ENCODE measurements at places on chromosomes 11 and 22. TPM values are rescaled to one million over a fixed set of nuclear protein-coding genes. Genes with fewer than 3 reads are reported as not detected.
A peak's percentile ranks its signal among the peaks of the same experiment; 100 is the strongest.

The PICK1 gene
- total RNA-seq: 21.3 TPM

DNA sequence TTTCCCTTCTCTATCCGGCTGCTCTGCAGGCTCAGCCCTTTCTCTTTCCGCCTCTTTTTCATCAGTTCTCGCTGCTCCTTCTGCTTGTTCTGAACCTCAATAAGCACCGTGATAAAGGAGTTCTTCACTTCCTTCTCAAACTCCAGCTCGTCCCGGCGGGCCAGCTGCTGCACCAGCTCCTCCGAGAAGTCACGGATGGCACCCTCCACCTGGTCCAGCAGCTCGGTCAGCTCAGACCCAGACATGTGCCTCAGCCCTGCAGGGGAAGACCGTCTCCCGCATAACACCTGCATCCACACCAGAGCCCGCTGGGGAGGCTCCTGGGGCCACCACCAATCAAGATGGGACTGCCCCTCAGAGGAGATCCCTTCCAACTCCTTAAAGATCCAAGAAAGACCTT, 40.2 kb downstream of the FEZ1 start:
- no peak overlapping the region for H3K27ac ChIP-seq
- peaks cover 5% of the 10 kb centered on the region for H3K4me1 ChIP-seq
- DNase-seq: no peak

The CCDC15 gene
- 2.8 TPM for total RNA-seq

- H3K27me3 ChIP-seq: no peaks in the 10 kb centered on the region
- DNase-seq: no peak
- no peaks in the 10 kb centered on the region for H3K36me3 ChIP-seq
- no peaks in the 10 kb centered on the region for H3K4me1 ChIP-seq
- H3K4me3 ChIP-seq: no peak overlapping the region
- no peak overlapping the region for H3K27ac ChIP-seq
These were observed 2.3 kb downstream of the PRR33 start for GRCh38 chr11:1889224-1889930.

The GAS2L1 gene
- 68.8 TPM for total RNA-seq

The KRTAP5-7 gene
- total RNA-seq: not detected

The ARHGAP20 gene
- total RNA-seq: 0.05 TPM

GRCh38 chr11:78886616-78887015, 312.0 kb upstream of the NARS2 start:
- H3K27ac ChIP-seq: no peak overlapping the region
- no peaks in the 10 kb centered on the region for H3K4me1 ChIP-seq
- H3K27me3 ChIP-seq: peaks cover 3% of the 10 kb centered on the region
- H3K36me3 ChIP-seq: no peaks in the 10 kb centered on the region
- H3K4me3 ChIP-seq: no peak overlapping the region

The DDIAS gene
- 22.9 TPM for total RNA-seq

DNA sequence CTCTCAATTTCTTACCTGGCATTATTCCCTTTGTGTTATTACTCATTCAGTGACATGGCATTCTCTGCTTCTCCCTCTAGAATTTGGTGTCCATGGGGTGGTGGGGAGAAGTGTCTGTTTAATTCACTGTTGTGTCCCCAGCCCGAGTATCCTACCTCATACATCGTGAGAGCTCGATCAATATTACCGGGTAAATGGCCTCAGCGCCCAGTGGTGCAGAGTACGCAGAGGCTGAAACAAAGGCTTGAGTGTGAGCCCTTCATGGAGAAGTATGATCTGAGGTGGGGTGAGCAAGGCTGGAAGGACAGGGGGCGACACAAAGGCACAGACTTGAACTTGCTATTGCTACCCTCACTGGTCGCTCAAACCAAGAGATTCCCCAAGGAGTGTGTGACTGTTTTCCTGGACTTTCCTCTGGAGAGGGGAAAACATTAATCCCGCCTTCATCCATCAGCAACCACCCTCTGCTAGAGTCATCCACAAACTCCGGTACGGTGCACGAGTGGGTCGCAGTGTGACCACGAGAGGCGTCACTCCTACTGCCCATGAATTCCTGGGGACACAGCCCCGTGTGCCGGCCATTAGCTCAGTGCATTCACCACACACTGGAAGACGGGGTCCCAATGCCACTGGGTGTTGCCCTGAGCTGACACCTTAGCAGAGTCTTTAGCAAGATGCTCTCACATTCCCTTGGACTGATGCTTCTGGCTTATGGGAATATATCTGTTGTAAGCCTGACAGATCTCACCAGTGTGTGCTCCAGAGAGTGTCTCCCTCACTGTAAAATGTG, 35.0 kb upstream of the CCND1 start:
- no peak overlapping the region for H3K4me3 ChIP-seq
- peaks cover 4% of the 10 kb centered on the region for H3K27me3 ChIP-seq
- H3K27ac ChIP-seq: no peak overlapping the region
- H3K4me1 ChIP-seq: no peaks in the 10 kb centered on the region
- H3K36me3 ChIP-seq: no peaks in the 10 kb centered on the region
- no peak for DNase-seq

DNA sequence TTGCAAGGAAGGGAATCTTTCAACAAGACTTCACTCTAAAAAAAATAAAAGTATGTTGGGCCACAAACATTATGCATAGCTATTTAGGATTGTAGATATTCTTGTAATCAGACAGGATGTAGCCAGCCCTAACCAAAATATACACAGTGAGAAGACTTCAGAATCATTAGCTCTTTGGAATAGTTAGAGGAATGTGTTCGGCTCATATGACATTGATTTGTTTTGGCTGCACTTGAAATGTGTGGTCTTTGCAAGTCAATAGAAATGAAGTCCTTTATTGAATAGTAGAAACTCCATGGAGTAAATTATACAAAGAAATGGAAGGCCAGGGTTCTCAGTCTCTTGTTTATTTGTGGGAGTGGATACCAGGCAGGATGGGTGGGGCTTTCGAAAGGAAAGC, 692.1 kb downstream of the NTM start:
- no peak overlapping the region for H3K4me3 ChIP-seq
- H3K4me1 ChIP-seq: no peaks in the 10 kb centered on the region
- H3K27ac ChIP-seq: no peak overlapping the region
- no peak for DNase-seq
- no peaks in the 10 kb centered on the region for H3K27me3 ChIP-seq

The KCTD14 gene
- total RNA-seq: 19.3 TPM

- DNase-seq: no peak
- no peaks in the 10 kb centered on the region for H3K4me1 ChIP-seq
- H3K27ac ChIP-seq: no peak overlapping the region
- H3K36me3 ChIP-seq: no peaks in the 10 kb centered on the region
- H3K27me3 ChIP-seq: no peaks in the 10 kb centered on the region
- H3K4me3 ChIP-seq: no peak overlapping the region
These were observed 451.3 kb upstream of the B3GAT1 start for GRCh38 chr11:134863294-134863693.

- H3K4me3 ChIP-seq: no peak overlapping the region
- no peak for DNase-seq
- no peaks in the 10 kb centered on the region for H3K36me3 ChIP-seq
- H3K4me1 ChIP-seq: no peaks in the 10 kb centered on the region
- H3K27ac ChIP-seq: no peak overlapping the region
These were observed 22.1 kb downstream of the HEPHL1 start for GRCh38 chr11:94043241-94043640.

DNA sequence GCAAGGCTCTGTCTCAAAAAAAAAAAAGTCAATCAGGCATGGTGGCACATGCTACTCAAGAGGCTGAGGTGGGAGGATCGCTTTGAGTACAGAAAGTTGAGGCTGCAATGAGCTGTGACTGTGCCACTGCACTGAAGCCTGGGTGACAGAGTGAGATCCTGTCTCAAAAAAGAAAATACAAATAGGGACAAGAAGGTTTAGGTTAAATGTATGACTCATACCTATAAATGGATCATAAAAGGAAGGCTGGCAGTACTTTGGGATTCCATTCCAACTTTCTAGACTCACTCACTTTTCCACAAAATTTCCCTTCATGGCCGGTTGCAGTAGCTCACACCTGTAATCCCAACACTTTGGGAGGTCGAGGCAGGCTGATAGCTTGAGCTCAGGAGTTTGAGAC, 25.6 kb upstream of the OSBP start:
- H3K4me3 ChIP-seq: no peak overlapping the region
- H3K4me1 ChIP-seq: no peaks in the 10 kb centered on the region
- no peaks in the 10 kb centered on the region for H3K27me3 ChIP-seq
- no peak overlapping the region for H3K27ac ChIP-seq
- H3K36me3 ChIP-seq: peaks cover 57% of the 10 kb centered on the region

- H3K4me1 ChIP-seq: peaks cover 28% of the 10 kb centered on the region
- H3K4me3 ChIP-seq: no peak overlapping the region
- H3K27me3 ChIP-seq: no peaks in the 10 kb centered on the region
- no peak for DNase-seq
- H3K27ac ChIP-seq: 0 out of 2 replicates have a peak overlapping the region, but pooled peaks have one; percentile 29
These were observed 33.0 kb downstream of the PTPRJ start for GRCh38 chr11:48013269-48013901.

The TRPC6 gene
- total RNA-seq: not detected

The ANGPTL5 gene
- not detected for total RNA-seq

DNA sequence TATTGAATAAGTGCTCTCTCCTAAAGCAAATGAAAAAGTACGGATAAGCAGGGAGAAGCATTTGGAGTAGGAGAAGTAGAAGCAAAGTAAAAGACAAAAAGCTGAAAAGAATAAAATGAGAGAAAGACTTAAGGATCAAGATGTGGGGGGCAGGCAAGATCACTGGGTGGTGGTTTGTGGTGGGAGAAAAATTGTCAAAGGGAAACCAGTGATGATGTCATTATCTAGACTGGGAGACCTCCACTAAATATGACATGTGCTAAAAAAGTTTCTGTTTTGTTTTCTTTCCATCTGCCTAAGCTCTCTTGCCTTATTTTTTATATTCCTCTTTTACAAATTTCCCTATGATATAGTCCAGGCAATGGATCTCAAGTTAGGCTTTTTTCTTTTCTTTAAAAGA, 14.8 kb upstream of the MAML2 start:
- H3K4me1 ChIP-seq: no peaks in the 10 kb centered on the region
- no peaks in the 10 kb centered on the region for H3K27me3 ChIP-seq
- no peak for DNase-seq
- H3K36me3 ChIP-seq: peaks cover 6% of the 10 kb centered on the region
- H3K4me3 ChIP-seq: no peak overlapping the region

DNA sequence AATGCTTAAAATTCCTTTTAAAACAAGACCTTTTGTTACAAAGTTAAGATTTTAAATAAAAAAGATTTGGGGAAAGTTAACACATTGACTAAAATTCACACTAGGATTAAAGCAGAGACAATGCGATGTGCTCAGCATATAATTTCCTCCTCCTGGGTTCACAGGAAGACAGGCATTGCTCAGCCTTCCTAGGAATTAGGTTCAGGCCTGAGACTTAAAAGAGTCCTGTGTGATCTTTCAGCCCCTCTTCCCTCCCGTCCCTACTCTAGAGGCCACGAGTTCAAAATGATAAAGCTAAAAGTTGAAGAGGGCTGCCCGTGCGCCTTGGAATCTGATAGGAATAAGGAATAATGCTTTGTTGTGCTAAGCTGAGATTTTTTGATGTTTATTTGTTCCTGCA, 218.6 kb downstream of the KIRREL3 start:
- no peak overlapping the region for H3K4me3 ChIP-seq
- H3K27me3 ChIP-seq: peaks cover 9% of the 10 kb centered on the region
- H3K36me3 ChIP-seq: no peaks in the 10 kb centered on the region
- DNase-seq: no peak
- H3K4me1 ChIP-seq: no peaks in the 10 kb centered on the region

The PKDREJ gene
- not detected for total RNA-seq

The MGAT3 gene
- total RNA-seq: 0.57 TPM

The CDHR5 gene
- total RNA-seq: not detected

The OR8D4 gene
- total RNA-seq: not detected

The CREB3L1 gene
- total RNA-seq: 35.6 TPM

GRCh38 chr11:47204637-47204989, 10.2 kb upstream of the DDB2 start:
- H3K4me3 ChIP-seq: no peak overlapping the region
- no peaks in the 10 kb centered on the region for H3K4me1 ChIP-seq
- no peaks in the 10 kb centered on the region for H3K27me3 ChIP-seq

- no peaks in the 10 kb centered on the region for H3K27me3 ChIP-seq
- H3K36me3 ChIP-seq: no peaks in the 10 kb centered on the region
- DNase-seq: no peak
These were observed 17.7 kb upstream of the SUN2 start for GRCh38 chr22:38773363-38773946.

GRCh38 chr11:59097113-59097708, 9.8 kb upstream of the FAM111B start:
- no peaks in the 10 kb centered on the region for H3K36me3 ChIP-seq
- peaks cover 9% of the 10 kb centered on the region for H3K27me3 ChIP-seq
- H3K27ac ChIP-seq: no peak overlapping the region
- no peaks in the 10 kb centered on the region for H3K4me1 ChIP-seq
- no peak for DNase-seq

GRCh38 chr11:120431633-120432032, 79.9 kb upstream of the GRIK4 start:
- H3K36me3 ChIP-seq: peaks cover 27% of the 10 kb centered on the region
- H3K4me1 ChIP-seq: peaks cover 61% of the 10 kb centered on the region
- no peaks in the 10 kb centered on the region for H3K27me3 ChIP-seq
- peak overlapping the region; percentile 6 for H3K4me3 ChIP-seq
- peak; percentile 47 for DNase-seq

The SSTR3 gene
- 0.08 TPM for total RNA-seq

DNA sequence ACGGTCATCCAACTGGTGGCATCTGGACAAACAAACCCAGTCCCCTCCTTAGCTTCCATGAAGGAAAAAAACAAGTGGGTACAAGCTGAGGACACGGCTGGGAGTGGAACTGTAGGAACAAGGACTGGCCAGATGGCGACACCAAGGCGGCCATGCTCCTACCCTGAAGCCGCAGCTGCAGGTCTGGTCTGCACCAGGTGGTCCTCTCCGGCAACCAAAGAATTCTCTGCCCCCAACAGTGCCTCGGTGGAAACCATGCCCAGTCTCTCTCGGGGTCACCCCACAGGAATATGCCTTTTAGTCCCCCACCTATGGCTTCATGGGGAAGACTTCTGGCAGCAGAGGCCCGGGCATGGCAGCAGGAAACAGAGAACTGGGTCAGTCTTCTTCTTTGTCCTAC, 22.6 kb downstream of the OVOL1 start:
- H3K27ac ChIP-seq: no peak overlapping the region
- H3K27me3 ChIP-seq: no peaks in the 10 kb centered on the region
- no peaks in the 10 kb centered on the region for H3K4me1 ChIP-seq
- DNase-seq: no peak
- H3K4me3 ChIP-seq: no peak overlapping the region
- H3K36me3 ChIP-seq: no peaks in the 10 kb centered on the region

- H3K4me1 ChIP-seq: no peaks in the 10 kb centered on the region
- peaks cover 2% of the 10 kb centered on the region for H3K27me3 ChIP-seq
- DNase-seq: no peak
- no peaks in the 10 kb centered on the region for H3K36me3 ChIP-seq
- no peak overlapping the region for H3K27ac ChIP-seq
- no peak overlapping the region for H3K4me3 ChIP-seq
These were observed 135.4 kb upstream of the PLET1 start for GRCh38 chr11:112396076-112396475.

GRCh38 chr11:44010789-44011251, 37.0 kb upstream of the ACCSL start:
- H3K36me3 ChIP-seq: no peaks in the 10 kb centered on the region
- DNase-seq: no peak
- H3K4me3 ChIP-seq: no peak overlapping the region
- H3K27ac ChIP-seq: no peak overlapping the region
- no peaks in the 10 kb centered on the region for H3K4me1 ChIP-seq
